A549 treated with RU486 at 1 μM for 4 hours (cell line): ENCODE measurements at places on chromosomes 4 and X. TPM values are rescaled to one million over a fixed set of nuclear protein-coding genes. Genes with fewer than 3 reads are reported as not detected.

Gene LIMCH1
- 32.2 to 46.0 TPM (median 41.4 TPM) in 5 replicates for total RNA-seq

Gene BLOC1S4
- 13.0 to 17.8 TPM (median 16.7 TPM) in 5 replicates for total RNA-seq

Gene PNCK
- total RNA-seq: 0.16 to 2.0 TPM (median 0.49 TPM) in 4 of 5 replicates, not detected in the other

Gene INTU
- total RNA-seq: 1.0 to 2.3 TPM (median 1.3 TPM) in 5 replicates

Gene SLC16A2
- total RNA-seq: 24.6 to 29.4 TPM (median 26.4 TPM) in 5 replicates
